ENCODE measurements at places on chromosomes 5 and 9.

- DNase-seq = no peak
These were observed 158.3 kb upstream of the TSLP start for GRCh38 chr5:110913221-110913620.

GRCh38 chr9:18296702-18297055, 177.3 kb upstream of the ADAMTSL1 start:
- no peak for DNase-seq

DNA sequence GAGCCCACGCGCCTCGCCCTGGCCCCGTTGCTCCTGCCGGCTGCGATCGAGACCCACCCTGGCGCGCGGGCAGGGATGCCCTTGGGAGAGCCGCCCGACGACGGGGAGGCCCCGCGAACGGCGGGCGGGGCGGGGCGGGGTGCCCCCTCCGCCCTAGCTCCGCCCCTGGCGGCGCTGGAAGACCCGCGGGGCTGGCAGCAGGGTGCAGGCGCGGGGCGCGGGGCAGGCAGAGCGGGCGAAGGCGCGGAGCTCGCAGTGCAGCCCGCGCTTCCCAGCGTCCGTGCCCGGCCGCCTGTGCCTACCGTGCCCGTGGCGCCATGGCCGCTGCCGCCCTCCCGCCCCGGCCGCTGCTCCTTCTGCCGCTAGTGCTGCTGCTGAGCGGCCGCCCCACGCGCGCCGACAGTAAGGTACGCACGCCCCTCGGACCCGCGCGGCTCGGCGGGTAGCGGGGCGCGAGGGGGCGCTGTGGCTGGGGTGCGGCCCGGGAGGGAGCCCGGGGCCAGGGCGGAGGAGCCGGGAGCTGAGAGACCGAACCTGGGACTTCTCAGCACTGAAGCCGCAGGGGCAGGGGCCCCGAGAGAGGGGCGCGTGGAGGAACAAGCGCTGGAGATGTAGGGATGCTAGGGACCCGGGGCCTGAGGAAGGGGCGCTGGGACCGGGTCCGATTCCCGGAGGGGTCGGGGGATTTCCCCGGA, at the start of gene OLFML2A:
Gene OLFML2A, plus strand, starts transcription at position 180 of the 695 bp plus-strand sequence. Its CDS starts 138 bp downstream, at position 318.
- DNase-seq = no peak

DNA sequence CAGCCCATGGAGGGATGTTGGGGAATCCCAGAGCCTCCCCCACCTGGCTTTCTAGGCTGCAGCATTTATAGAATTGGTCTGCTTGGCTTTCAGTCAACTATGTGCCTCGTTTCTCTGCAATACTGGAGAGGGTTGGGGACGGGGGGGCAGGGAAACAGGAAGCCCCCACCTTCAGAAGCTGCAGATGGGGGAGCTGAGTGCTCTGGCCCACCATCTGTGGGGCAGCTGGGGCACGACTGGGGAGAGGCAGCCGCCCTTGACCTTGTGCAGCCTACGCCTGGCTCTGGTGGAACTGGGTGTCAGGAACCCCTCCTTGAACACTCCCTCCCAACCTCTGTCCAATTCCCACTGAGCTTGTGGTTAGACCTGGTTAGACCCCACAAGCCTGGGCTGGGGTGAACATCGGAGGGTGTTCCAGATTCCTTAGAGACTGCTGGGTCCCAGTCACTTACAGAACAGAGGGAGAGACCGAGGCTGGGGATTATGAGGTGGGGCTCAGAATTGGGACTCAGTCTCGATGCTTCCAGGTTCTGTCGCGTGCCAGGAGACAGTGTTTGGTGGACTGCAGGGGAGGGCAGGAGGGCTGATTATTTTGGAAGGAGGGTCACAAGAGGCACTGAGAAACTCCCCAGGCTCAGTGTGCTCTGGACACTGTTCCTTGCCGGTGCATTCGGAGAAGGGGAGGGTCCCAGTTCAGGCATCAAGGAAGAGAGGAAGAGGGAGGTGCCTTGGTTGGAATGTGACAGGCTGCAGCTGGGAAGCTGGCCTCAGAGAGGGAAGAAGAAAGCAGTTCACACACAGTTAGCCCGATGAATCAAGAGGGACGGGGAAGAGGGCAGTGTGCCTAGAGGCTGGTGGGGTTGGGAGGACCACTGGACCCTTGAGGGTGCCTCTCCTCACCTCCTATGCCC, 25.6 kb downstream of the COL27A1 start:
- no peak for DNase-seq

DNA sequence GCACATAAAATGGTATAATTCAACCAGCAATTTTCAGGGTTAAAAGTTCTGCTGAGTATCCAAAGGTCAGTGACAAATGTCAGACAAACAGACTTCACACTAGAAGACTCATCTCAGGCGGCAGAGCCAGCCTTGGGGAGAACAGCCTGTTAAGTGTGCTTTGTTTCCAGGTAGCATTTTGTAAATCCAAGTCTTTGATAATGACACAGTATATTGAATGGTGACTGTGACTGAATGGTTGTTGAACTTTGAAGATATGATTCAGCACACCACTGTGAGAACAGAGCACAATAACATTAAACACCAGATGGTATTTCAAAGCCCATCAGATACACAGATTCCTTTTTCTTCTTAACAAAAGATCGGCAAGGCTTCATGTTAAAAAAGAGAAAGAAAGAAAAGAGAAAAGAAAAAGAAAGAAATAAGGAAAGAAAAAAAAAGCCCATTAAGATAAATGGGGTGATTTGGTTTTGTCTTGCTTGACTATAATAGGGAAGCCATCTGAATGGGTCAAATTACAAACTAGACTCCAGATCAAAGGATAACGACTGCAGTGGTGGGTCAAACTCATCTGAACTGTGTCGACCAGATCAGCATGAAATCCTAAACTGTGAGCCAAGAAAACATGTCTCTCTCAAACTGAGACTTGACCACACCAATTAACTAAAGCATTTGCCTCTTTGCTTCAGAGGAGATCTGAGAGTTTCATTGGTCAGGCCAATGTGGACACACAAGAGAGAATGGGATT, 313.0 kb upstream of the ZNF608 start:
- no peak for DNase-seq

DNA sequence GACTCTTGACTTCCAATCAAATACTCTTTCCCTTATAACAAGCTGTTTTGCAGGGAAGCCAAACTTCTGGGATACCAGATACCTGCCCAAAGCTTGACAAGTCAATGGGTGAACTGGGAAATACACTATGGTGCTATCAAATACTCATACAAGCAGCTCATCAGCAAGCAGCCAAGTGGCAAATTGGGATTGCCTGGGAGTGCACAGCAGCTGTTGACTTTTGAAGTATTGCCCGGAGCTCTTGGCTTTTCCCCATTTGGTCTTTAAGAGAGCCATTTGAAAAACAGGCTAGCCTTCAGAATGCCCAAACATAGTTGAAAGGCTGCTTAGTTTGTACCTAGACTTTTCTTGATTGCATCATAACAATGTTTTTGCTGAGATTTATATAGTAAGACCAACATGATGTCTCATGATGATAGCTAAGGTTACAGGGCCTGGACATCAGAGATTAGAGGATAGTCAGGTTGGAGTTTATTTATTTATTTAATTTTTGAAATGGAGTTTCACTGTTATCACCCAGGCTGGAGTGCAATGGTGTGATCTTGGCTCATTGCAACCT, 210.1 kb upstream of the ZNF608 start:
- DNase-seq = no peak

DNA sequence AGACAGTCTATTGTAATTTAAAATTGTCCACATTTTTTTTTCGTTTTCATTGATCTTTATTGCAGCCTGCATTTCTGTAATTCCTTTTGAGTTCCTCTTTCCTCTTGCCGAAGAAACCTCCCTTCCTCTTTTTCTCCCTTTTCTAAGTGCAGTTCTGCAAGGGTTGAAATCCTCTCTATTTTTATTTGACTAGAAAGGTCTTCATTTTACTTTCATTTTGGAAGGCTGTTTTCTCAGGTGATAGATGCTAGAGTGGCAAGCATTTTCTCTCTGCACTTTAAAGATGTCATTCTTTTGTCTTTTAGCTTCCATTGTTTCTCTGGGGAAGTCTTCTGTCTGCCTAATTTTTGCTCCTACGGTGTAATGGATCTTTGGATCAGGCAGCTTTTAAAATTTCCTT, 248.5 kb downstream of the SMARCA2 start:
- DNase-seq = no peak
